Fibroblast of the aortic adventitia (primary cell): ENCODE measurements at places on chromosomes 1 and 21. TPM values are rescaled to one million over a fixed set of nuclear protein-coding genes. Genes with fewer than 3 reads are reported as not detected.

GRCh38 chr21:28537371-28538079, 455.2 kb downstream of the LTN1 start:
- DNase-seq: peak; percentile 97

GRCh38 chr1:55107101-55107500, 67.8 kb downstream of the PCSK9 start:
- no peak for DNase-seq

DNA sequence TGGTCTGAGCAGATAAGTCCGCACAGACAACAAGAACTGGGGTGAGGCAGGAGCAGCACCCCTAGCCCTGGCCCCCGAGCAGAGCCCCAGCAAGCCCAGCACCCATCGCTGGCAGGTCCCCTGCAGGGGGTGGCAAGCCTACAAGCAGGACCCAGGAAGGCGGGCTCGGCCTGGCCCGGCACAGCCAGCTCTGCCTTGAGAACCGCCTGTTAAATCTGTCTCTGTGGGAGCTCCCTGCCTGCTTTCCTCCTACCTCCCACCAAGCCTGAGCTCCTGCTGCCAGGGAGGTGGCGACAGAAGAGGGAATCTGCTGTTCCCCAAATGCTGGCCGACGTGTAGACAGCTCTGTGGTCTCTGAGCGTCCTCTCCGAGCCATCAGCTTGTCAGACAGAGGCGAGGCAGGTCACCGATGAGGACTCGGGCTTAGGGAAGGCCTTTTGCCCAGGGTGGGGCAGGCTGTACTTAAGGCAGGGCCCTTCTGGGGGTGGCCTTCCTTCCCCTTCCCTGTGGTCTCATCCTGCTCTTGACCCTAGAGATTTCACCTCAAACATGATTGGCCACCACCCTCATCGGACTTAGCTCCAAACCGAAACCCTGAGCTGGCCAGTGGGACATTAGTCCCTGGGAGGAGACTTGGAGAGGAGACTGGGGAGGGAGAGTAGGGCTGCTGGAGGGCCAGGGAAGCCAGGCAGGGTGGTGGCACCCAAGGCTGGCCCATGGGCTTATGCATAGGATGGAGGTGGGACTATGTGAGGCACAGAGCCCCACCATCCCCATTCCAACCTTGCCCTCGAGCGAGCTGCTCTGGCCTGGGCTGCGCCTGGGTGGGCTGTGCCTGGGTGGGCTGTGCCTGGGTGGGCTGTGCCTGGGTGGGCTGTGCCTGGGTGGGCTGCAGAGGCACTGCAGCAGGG, 7.7 kb downstream of the SELENON start:
- no peak for DNase-seq

GRCh38 chr1:10901891-10902805, 105.7 kb upstream of the CASZ1 start:
- DNase-seq: no peak

Gene LRRC8B
- total RNA-seq: 0.41 and 2.5 TPM in 2 replicates

GRCh38 chr1:60916906-60917305, 165.5 kb upstream of the NFIA start:
- DNase-seq: no peak

DNA sequence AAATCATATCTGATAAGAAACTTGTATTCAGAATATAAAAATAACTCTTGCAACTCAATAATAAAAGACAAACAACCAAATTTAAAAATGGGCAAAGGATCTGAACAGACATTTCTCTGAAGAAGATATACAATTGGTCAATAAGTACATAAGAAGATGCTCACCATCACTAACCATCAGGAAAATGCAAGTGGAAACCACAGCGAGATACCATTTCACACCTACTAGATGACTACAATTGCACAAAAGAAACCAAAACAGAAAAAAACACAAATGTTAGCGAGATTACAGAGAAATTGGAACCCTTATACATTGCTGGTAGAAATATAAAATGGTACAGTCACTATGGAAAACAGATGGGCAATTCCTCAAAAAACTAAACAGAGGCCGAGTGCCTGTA, 11.5 kb upstream of the ZNF683 start:
- no peak for DNase-seq

Gene TRIM46
- 5.2 and 13.2 TPM in 2 replicates for total RNA-seq

Gene PROK1
- total RNA-seq: not detected in 2 replicates

- no peak for DNase-seq
Observed at GRCh38 chr1:212722270-212722957, 22.8 kb upstream of the BATF3 start.

Gene LEPR
- 6.3 and 6.9 TPM in 2 replicates for total RNA-seq

DNA sequence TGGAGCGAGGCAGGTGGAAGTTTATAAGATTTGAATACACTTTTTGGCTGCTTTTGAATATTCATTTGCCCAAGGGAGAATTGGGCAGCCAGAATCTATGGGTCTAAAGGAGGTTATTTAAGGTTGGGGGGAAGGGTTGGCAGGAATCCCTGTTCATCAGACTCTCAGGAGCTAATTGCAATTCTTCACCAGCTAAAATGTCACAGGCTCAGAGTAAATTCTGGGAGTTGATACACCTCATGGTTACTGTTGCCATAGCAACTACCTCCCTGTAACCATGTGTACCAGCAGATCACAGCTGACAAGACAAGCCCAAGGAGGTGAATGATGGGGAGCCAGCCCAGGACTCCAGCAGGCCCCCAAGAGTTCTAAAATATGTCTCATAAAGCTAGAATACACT, 75.5 kb downstream of the CAMK2N1 start:
- DNase-seq: peak; percentile 19

DNA sequence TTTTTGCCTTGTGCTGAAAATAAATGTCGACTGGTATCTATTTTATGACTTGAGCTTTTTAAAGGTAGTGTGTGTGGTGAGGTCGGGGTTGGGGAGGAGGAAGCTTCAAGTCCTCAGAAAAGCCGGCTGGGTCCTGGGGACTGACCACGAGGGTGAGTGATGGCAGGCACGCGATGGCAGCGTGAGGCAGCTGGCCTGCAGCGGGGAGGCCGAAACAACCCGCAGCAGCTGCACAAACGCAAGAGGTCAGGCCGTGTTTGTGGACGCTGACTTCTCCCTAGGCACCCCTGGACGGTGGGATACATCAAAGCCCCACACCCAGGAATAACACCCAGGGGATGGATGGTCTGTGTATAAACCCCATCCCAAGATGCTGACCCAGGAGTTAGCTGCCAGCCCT, 51.4 kb downstream of the ZBTB18 start:
- DNase-seq: no peak

- DNase-seq: peak; percentile 67
Observed at GRCh38 chr1:201709564-201710295, 119.2 kb upstream of the IPO9 start.

Gene KCNT2
- 8.0 and 68.1 TPM in 2 replicates for total RNA-seq

- DNase-seq: peak; percentile 21
Observed at GRCh38 chr1:168863772-168864171, 134.8 kb upstream of the DPT start.

DNA sequence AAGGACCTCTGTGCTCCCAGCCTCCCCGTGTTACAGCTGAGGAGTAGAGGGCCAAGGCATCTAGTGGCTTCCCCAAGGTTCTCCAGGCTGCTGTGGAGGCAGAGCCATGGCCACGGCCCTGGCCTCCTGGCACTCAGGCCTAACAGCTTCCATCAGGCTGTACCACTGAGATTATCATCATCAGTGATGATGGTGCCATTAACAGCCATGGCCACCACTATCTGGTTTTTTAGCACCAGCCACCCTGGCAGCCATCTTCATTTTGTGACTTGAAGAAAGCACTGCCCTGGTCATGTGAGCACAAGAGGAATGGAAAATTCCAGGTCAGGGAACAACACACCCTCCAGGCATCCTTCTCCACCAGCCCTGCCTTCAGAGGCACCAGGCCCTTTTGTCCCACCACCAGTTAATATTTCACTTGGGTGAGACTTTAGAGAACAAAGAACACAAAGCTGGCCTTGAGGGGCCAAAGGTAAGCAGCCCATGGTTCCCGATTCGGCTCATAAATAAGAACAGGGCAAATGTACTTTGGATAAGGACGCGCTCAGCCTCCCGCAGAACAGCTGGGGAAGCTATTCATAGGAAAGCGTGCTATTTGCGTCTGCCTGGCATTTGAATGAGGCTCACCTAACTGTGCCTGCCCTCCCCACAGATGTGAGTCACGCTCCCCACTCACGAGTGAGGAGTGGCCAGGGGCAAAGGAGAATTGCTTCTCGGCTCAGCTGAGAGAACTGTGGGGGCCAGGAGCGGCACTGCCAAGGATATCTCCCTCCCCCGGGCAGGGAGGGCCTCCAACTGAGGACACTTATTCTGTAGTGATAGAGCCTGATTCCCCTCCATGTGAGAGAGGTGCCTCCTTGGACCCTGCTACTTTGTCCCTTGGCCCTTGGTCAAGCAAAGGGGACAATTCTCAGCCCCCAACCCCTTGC, 95.6 kb downstream of the CD58 start:
- DNase-seq: no peak

- no peak for DNase-seq
Observed at GRCh38 chr1:26923711-26924110, 2.2 kb downstream of the NUDC start.

DNA sequence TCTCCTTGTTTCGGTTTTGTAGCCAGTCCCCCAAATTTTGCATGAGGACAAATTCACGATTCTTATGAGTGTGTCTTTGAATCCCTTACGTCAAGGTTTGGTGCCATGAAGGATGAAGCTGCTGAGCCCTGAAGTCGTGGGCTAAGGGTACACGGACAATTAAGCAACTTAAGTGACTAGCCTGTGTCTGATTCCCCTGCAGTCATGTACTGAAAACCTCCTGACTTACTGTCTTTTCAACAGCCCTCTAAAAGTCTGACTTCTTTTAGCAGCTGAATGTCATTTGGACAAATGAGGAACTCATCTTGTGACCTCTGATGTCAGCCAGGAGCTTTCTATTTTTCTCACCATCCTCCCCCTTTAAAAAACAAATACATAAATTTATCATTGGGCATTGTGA, 27.1 kb upstream of the C1orf105 start:
- DNase-seq: no peak

Gene AGT
- 1.1 and 8.4 TPM in 2 replicates for total RNA-seq

DNA sequence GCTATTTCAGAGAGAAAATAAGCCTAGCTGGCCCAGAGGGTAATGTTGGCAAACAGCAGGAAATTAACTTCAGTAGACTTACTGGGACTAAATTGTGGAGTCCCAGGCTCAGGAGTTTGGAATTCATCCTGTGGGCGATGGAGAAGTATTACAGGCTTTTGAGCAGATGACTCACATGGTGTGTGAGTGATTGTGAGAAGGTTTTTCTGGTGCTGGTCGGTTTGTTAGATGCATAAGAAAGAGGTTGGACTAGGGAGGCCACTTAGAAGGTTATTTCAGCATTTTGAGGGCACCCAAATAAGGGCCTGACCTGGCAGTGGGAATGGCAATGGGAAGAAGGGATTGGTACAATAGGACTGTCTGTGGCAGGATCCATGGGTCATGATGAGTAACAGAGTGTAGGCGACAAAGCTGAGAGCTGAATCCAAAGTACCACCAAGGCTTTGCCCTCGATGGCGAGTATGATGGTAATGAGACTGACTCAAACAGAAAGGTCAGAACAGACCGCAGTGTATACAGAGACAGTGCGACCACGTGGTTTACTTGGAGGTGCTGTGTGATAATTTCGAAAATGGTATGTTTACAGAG, 69.2 kb upstream of the KIF26B start:
- peak; percentile 93 for DNase-seq

DNA sequence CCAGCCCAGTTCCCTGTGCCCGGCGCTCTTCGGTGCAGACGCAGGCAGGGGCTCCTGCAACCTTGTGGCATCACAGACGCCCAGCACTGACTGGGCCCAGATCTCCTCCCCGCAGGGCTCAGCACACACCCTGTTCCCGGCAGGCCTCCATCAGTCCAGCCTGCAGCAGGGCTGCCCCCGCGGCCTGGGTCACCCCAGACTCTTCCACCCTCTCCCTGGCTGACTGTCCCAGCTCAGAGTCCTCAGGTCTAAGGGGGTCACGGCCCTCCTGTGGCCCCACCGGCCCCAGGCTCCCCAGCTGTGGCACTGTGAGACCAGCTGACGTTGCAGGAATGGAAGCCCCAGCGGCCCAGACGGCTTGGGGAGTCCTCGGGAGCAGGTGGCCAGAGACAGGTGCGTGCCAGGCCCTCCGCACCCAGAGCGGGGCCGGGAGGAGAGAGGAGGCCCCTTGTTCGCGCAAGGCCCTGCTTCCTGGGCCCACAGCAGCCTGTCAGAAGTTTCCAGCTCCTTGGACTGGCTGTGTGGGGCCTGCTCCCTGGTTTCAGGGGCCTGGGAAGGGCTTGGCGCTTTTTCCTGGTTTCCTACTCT, 4.2 kb downstream of the B3GALT6 start:
- no peak for DNase-seq

Gene PTGFR
- 34.3 and 77.5 TPM in 2 replicates for total RNA-seq

DNA sequence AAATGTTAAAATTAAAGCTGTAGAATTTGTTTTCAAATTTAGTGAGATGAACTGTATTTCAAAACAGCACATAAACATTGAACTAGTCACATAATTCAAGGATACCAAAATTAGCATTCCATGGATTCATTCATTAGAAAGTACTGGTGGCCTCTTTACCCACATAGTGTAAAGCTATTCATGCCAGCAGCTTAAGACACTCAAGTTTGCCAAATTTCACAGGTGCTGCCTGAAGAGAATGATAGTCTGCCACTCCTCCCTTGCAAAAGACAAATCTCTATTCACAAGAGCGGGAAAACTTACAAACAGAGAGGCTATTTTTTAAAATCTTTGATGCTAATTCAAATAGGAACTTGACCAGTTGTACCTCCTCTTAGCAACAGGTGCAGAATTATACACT, 337.0 kb downstream of the BRINP3 start:
- DNase-seq: no peak

Gene C1orf94
- total RNA-seq: not detected in 2 replicates

DNA sequence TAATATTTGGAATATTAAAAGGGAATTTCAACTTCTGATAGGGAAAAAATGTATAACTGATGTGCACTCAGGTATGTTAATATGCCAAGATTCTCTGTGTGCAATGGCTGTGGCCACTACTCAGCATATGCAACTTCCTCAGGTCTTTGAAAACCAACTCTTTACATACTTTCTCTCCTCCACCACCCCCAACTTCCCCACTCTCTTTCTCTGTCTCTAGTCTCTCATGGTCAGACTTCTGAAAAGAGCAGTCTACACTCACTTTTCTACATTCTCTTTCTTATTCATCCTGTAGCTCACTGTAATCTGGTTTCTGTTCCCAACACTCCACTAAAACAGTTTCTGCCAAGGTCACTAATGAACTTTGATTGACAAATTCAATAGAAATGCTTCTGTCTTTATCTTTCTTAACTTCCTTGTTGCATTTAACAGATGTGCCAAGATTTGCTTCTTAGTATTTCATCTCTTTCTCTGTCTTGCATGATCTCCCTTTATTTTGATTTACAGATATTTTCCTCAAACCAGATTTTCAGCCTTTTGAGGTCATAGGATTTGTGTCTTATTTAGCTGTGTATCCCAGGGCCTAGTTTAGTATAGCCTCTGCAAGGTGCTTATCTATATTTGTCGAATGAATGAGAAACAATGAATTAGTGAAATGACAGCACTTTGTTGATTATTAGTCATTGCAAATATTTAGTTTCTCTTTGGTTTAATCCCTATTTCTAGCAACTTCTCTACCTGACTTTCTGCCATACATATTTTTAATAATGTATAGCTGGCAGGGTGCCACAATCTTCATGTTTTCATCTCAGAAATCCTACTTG, 168.9 kb downstream of the LMO4 start:
- DNase-seq: no peak
